H1 (cell line): ENCODE measurements at places on chromosomes 3 and 15. TPM values are rescaled to one million over a fixed set of nuclear protein-coding genes. Genes with fewer than 3 reads are reported as not detected.

GRCh38 chr3:11290743-11291680, 18.8 kb downstream of the ATG7 start:
- no peaks in the 10 kb centered on the region for H3K4me1 ChIP-seq
- H3K36me3 ChIP-seq: no peaks in the 10 kb centered on the region
- DNase-seq: no peak

DNA sequence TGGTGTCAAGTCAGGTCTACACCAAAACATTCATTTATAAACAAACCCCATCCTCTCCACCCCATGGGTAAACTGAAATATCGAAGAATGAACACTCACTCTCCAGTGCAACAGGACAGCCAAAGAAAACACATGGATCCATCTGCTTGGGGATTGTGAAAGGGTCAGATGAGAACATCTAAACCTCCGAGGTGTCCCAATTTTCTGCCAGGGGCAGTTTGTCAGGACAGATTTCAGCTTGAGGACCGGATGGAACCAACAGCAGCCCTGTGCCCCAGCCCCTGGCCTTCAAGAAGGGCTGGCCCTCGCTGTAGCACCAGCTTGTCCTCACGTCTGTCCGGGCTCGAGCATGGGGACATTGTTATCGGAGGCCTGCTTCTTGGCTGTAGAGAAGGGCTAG, 45.5 kb downstream of the PCSK6 start:
- H3K4me3 ChIP-seq: no peak overlapping the region
- H3K36me3 ChIP-seq: no peaks in the 10 kb centered on the region
- H3K27ac ChIP-seq: no peak overlapping the region
- H3K27me3 ChIP-seq: no peaks in the 10 kb centered on the region; the same call in 1 of the 2 replicates
- no peak for DNase-seq
- H3K4me1 ChIP-seq: no peaks in the 10 kb centered on the region

DNA sequence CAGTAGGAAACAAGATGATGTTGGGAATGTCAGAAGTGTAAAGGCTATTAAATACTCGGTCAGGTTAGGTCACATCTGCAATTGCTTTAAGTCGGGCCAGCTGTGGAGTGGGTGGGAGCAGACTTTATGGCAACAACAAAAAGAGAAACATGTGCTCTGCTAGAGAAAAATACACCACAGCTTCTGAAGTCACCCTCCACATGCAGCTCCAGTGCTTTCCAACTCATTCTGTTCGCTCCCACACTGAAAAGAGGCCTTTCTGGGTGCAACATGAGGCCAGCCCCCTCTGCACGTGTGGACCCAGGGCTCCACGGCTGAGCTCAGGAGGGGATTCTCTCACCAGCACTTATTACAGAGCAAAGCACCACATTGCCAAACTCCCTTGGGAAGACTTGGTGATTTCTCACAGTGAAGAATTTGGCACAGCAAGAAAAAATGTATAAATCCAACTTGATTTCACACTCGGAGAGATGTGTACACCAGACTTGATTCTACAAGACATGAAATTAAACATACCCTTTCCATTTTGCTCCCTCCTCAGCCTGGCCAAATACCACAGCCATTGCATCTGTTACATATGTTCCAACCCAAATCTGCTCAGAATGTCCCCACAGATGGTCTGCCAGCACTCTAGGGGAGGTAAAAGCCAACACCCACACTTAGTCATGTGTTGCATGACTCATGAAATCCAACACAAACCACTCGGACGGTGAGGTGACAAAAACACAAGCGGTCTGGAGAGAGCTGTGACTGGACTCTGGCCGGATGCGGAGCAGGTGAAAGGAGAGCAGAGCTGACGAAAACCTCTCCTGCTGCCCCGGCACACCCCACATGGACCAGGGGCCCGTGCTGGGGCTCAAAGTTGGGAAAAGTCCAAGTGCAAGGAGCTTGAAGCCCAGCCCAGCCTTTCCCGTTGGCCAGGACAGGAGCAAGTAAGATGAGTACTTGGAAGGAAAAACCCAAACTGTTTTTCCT, 74.6 kb downstream of the ITGB5 start:
- DNase-seq: no peak
- H3K27ac ChIP-seq: no peak overlapping the region
- peaks cover 8% of the 10 kb centered on the region for H3K36me3 ChIP-seq
- H3K27me3 ChIP-seq: no peaks in the 10 kb centered on the region
- no peak overlapping the region for H3K4me3 ChIP-seq

DNA sequence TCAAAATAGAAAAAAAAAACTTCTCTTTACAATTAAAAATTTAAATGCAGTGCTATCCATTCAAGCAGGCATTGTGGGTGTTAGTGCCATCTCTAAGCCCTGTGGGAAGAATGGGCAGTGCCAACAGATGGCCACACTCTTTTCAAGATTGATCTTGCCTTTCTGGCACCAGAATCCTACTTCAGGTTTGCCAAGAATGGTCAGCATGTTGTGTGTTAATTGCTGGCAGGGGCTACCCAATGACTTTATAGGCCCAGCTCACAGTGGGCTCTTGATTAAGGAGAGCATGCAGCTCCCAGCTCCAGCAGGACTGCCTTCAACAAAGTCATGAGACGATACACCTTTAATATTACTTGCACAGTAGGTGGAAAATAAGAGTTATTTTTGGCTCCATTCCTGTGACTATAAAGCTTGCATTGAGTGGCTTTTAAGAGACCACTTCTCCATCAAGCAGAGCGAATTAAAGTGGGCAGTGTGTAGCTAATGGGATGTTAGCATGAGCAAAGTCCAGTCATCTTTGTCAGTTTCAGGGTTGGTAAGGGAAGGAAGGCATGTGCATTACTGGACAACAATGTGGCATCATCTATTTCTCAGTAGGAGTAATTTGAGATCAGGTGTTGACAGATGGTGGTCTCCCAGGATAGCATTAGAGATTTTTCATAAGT, 476.8 kb downstream of the C3orf38 start:
- no peaks in the 10 kb centered on the region for H3K36me3 ChIP-seq
- no peaks in the 10 kb centered on the region for H3K4me1 ChIP-seq
- no peak for DNase-seq
- no peaks in the 10 kb centered on the region for H3K27me3 ChIP-seq
- no peak overlapping the region for H3K4me3 ChIP-seq
- no peak overlapping the region for H3K27ac ChIP-seq

GRCh38 chr3:25964141-25964540, 174.3 kb downstream of the OXSM start:
- no peaks in the 10 kb centered on the region for H3K4me1 ChIP-seq
- no peaks in the 10 kb centered on the region for H3K36me3 ChIP-seq
- no peak overlapping the region for H3K27ac ChIP-seq
- DNase-seq: no peak
- no peak overlapping the region for H3K4me3 ChIP-seq
- H3K27me3 ChIP-seq: no peaks in the 10 kb centered on the region

DNA sequence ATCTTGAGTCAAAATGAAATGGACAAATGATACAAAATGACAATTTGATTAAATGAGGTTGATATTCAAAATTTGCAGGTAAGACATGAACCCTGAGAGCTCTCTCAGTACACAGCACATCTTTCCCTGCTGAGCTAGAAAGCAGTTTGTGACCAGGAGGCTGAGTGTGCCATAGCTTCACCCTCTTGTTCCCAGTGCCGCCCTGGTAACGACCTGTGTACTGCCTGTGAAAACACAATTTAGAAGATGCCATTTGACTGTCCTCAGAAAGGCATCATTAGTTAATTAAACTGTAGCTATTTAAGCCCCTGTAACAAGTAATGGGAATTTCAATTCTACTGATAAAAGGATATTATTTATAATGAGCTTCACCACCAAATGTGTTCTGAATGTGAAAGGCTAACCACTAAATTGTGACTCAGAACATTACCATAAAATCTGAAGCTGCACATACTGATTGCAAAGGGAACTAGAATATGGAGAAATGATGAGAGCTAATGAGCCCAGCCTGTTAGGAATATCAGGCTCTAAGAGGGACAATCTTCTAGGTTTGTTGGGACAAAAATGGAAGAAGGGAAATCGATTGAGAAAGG, 212.9 kb upstream of the ARPP21 start:
- no peak for DNase-seq
- no peaks in the 10 kb centered on the region for H3K4me1 ChIP-seq
- no peak overlapping the region for H3K4me3 ChIP-seq

DNA sequence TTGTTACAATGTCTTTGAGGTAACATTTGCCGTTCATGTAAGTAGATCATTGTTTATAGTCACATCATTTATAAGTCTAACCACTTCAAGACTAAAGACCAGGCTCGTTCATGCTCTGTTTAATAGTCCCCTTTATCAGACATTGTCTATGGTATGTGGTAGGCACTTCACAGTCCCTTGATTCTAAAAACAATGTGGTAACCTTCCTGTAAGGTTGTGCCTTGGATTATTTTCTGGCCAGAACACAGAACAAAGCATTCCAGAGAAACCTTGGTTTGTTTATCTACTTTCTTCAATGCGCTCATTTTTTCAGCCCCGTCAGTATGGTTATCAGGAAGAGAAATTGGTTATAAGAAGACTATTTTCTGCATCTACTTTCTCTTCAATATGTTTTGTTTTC, 16.3 kb upstream of the ST3GAL6 start:
- no peaks in the 10 kb centered on the region for H3K36me3 ChIP-seq
- H3K4me3 ChIP-seq: no peak overlapping the region
- H3K4me1 ChIP-seq: no peaks in the 10 kb centered on the region
- no peak overlapping the region for H3K27ac ChIP-seq

DNA sequence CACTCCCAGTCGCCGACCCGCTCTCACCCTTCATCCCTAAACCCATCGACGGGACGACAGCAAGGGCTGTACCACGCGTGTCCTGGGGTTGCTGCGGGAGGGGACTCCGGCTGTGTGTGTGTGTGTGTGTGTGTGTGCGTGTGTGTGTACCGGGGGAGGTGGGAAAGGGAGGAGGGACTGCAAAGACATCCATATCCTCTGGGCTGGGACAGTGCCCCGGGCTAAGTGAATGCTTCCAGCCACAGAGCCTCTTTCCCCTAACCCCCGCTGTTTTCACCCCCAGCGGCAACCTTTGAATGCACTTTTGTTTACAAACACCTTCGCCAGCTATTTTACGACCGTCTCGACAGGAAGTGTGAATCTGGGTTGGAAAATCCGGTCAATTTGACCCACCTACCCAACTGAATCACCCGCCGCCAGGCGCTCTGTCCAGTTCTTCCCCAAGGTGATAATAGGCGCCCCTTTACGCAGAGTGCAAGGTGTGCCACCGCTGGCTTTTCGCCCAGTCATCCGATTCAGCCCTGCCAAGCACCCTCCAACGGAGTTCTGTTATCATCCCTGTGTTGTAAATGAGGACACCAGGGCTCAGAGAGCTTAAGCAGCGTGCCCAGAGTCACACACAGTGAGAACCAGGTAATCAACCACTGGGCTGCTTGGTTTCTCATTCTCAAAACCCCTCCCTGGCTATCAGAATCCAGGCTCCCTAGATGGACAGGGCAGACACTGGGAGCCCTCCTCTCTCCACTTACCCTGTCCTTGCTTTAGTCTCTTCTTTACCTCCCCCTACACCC, 739 bp upstream of the AMOTL2 start:
- peaks cover 9% of the 10 kb centered on the region for H3K36me3 ChIP-seq
- peaks cover 28% of the 10 kb centered on the region for H3K27me3 ChIP-seq
- peak overlapping the region; percentile 91 for H3K27ac ChIP-seq
- H3K4me1 ChIP-seq: peaks cover 20% of the 10 kb centered on the region

DNA sequence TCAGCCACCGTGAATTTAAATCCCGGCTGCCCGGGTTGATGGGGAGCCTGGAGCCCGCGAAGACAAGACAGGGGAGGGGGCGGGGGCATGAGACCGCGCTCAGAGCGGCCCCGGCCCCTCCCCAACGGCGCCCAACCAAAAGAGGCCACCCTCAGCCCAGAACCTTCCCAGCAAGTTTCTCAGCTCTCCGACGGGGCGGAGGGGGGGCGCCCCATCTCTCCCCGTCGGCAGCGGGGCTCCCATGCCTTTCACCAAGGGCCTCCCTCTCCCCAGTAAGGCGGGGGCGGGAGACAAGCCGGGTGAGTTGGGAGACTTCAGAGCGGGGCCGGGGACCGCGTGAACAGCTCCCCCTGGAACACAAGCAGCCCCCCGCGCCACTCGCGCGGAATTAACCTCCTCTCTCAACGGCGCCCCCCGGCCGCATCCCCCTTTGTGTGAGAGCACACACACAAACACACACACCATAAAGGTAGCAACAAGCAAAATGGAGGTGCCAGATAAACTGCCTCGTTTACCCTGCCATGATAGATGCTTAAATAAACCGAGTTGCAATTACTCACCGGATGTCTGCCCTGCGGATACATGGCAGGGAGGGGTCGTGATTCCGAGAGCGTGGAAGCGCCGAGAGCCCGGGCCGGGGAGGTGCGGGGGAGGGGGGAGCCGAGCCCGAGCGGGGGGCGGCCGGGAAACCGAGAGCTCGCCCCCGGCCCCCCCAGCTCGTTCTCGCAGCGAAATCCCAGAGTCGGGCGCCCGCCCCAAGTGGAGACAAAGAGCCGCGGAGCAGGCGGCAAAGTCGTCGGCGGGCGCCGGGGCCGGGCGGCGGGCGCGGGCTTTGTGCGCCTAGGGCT, 1.3 kb downstream of the TLE3 start:
- H3K36me3 ChIP-seq: peaks cover 4% of the 10 kb centered on the region; the same call in 1 of the 2 replicates
- peak overlapping the region; percentile 73 for H3K27ac ChIP-seq
- H3K4me3 ChIP-seq: peak overlapping the region; percentile 97
- H3K27me3 ChIP-seq: no peaks in the 10 kb centered on the region
- H3K4me1 ChIP-seq: peaks cover 36% of the 10 kb centered on the region
- no peak for DNase-seq

- DNase-seq: no peak
- H3K27ac ChIP-seq: no peak overlapping the region
- no peaks in the 10 kb centered on the region for H3K36me3 ChIP-seq
- no peak overlapping the region for H3K4me3 ChIP-seq
- peaks cover 10% of the 10 kb centered on the region for H3K4me1 ChIP-seq
Observed at GRCh38 chr15:48282216-48282615, 49.0 kb upstream of the DUT start.

DNA sequence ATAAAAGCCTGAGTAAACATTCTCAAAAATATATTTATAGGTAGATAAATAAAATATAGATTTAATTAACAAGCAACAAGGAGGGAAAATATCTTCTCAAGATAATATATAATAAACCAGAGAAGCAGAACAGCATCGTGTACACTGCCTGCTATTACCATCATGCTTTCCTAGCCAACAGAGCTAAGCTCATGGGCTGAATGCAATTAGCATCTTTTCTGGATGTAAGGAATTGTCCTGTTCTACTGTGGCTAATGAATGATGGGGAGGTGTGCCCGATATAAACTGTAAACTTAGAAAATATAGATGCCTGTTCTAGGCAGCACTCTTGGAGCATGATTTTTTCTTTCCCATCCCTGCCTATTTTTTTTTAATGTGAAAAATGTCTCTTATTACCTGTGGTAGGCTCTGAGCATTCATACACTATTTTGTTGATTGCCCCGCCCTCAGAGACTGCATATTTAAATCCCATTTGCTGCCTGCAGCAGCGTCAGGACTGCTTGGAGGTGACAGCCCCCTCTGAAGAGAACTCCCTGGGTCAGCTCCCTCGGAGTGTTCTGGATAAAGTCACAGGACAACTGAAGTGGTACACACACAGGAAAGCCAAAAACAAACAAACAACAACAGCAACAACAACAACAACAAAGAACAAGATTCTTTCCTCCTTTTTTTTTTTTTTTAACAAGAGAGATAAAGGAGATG, 312.3 kb downstream of the SATB1 start:
- H3K27ac ChIP-seq: no peak overlapping the region
- H3K4me1 ChIP-seq: no peaks in the 10 kb centered on the region

- no peak overlapping the region; the same call in 1 of the 2 replicates for H3K27ac ChIP-seq
- no peaks in the 10 kb centered on the region for H3K36me3 ChIP-seq
- DNase-seq: no peak
- H3K4me3 ChIP-seq: no peak overlapping the region
Observed at GRCh38 chr3:131007782-131008181, 18.8 kb downstream of the ASTE1 start.

NR2F2 gene
- total RNA-seq: not detected in 2 replicates

SAMMSON gene
- total RNA-seq: not detected in 2 replicates

ALDH1L1 gene
- total RNA-seq: 1.6 TPM in 2 replicates

TERB2 gene
- not detected in 2 replicates for total RNA-seq

ROBO2 gene
- 2.0 and 2.9 TPM in 2 replicates for total RNA-seq

MKRN2 gene
- total RNA-seq: 17.6 and 17.8 TPM in 2 replicates
